ENCODE measurements at places on chromosomes 5 and 9.
A peak's percentile ranks its signal among the peaks of the same experiment; 100 is the strongest.

- DNase-seq = no peak
Measured at GRCh38 chr9:131045300-131046092, 36.5 kb downstream of the LAMC3 start.

DNA sequence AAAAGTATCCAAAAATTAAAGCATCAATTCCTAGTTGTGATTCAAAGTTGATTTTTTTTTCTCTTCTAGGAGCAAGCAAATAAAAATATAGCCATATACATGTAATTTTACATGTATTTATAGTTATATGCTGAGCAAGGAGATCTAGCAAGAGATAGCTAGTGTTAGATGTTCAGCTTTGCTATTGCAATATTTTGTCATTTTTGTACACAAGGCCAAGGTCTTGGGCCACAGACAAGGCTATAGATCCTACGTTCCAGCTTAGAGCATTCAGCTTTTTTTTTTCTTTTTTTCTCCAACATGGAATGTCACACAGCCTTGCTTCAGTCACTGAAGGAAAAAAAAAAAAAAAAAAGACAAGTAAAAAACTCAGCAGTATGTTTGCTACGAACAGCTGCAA, 36.8 kb downstream of the HMGCR start:
- DNase-seq = no peak

DNA sequence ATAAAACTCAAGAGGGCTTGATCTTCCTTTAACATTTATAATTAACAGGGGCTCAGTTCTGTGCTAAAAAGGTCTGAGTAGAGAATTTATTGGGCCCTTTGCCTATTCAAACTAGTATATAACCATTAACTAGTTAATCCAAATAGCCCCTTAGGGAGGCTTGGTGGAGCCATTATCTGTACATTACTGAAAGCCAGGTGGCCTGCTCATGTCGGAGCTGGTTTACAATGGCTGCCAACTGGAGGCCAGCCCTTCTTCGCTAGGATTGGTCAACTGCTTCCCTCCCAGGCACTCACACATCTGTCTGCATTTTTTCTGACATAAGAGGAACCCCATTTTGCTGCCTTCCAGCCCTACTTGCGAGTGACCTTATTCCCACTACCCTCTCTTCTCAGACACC, 30.4 kb upstream of the NDFIP1 start:
- DNase-seq = peak; percentile 84

DNA sequence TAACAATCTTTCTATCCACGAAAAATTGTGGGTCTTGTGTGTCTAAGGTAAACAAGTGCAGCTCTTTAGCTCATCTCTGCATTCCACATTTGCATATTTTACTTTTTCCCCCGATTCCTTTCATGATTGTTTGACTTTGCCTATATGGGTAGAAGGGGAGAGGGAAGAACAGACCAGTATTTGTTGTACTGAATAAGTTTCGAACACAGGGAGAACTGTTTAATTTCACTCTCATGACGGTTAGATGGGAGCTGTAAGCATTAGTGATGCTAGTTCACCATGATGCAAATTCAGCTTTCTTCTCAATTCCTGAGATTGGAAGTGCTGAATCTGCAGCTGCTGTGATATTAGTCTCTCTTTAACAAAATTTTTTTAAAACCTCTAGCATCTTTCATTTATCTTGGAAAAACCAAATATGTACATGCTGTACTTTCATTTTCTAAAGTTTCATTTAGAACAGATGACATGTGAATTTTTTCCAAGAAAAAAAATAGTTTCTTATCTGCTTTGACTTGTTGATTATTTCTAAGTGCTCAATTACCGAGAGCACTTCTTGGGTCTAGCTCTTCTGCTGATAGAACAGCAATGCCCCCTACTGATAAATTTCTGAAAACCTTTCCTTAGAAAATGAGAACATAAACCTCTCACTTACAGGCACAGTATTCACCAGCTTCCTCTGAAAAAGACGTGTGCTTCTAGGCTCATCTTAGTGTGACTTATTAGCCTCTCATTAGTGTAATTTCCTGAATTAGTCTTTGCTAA, 149.5 kb downstream of the BAAT start:
- DNase-seq = no peak

DNA sequence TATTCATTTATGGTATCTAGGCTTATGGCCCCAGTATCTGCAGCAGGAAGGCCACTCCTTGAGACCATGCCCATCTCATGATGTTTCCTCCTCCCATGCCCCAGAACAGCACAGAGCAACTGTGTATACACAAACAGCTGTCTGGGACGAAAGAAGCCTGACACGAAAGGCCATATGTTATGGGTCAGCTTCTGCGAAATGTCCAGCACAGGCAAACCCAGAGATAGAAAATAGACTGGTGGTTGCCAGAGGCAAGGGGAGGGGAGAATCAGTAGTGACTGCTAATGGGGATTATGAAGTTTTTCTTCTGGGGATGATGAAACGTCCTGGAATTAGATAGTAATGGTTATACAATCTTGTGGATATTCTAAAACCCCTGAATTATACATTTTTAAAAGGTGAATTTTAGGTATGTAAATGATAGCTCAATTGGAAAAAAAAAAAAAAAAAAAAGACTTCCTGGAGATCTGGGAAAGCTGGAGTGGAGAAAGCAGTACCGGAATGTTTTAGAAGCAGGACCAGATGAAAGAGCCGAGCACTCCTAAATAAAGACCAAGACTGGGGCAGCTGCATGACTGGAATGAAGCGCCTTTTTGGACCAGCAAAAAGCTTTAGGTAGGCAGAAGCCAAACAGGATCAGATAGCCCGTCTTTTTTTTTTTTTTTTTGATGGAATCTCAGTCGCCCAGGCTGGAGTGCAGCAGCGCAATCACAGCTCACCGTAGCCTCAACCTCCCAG, 29.2 kb downstream of the PCDHGC5 start:
- DNase-seq = no peak

DNA sequence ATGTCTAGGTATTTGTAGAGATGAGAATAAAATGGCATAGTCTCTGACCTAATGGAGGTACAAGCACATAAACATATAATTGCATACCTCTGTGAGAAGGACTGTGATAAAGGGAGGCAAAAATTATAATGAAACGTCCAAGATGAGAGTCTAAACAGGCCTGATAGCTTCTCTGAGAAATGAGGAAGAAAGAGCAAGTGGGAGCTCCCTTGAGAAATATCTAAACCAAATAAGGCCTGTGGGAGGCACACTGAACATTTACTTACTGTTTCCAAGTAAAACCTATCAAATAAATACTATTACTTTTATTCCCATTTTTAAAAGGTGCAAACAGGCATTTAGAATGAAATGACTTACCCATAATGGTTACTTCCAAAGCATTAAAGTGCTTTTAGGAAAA, 125.6 kb upstream of the PAPPA start:
- no peak for DNase-seq

- DNase-seq = no peak
Measured at GRCh38 chr9:89219637-89220036, 41.0 kb upstream of the SHC3 start.

GRCh38 chr9:120236596-120236995, 343.4 kb downstream of the CDK5RAP2 start:
- no peak for DNase-seq

DNA sequence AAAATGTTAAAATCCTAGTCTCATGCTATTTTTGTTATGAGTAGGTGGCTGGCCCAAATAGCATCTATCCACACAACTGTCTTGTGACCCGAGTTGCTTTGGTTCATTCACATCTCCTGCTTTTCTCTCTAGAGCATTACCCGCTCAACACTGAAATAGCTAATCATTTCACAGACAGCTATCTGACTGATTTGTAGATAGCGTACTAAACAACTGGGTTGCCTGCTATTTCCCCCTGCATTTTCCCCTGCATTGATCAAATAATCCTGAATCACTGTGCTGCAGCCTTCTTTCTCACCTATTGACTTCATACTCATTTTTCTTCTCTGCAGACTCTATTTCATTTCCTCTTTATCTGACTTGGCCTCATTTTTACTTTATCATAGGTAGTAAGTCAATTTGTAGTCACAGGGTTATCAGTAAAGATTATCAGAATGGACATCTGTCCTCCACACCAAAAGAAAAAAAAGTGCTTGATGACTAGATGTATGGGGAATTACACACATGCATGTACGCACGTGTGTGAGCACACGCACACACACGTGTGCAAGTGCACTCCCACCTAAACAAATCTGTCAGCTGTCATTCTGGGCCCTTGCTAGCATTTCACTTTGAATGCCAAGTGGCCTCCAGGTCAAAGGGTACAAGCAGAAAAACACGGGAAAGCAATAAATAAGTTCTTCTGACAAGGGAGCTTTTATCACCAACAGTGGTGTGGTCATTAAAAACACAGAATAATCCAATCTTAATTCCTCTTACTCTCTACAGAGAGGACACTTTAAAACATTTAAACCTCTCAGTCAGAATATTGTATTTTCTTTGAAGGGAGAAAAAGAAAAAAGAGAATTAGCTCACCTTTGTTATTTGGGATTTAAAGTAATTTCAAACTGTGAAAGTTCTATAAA, 501.6 kb downstream of the EFNA5 start:
- no peak for DNase-seq

GRCh38 chr5:135576075-135576599, 2.7 kb downstream of the CXCL14 start:
- no peak for DNase-seq

GRCh38 chr9:127154390-127155191, 32.2 kb upstream of the ANGPTL2 start:
- DNase-seq = peak; percentile 44

- DNase-seq = peak; percentile 73
Measured at GRCh38 chr5:50889790-50890189, 223.4 kb downstream of the PARP8 start.

GRCh38 chr9:81885602-81886001, 42.6 kb upstream of the SPATA31D4 start:
- DNase-seq = no peak

DNA sequence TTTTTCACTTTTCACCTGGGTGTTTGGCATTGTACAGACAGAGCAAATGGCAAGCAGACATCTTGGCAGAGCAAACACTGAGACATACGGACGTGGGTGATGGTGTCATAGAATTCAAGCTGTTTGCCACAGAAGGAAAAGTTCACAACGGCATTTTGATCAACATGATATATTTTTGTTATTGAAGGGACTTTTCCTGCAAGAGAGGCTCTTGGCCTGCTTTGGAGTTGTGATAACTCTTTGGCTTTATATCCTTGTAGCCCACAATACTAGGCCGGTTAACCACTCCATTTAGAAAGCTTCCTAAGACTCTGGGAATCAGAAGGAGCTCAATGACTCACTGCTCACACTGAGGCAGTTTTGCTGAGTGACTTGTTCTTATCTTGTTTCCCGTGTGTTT, 1038.3 kb downstream of the TLE1 start:
- DNase-seq = no peak

GRCh38 chr5:39517800-39518199, 93.0 kb upstream of the DAB2 start:
- DNase-seq = no peak

DNA sequence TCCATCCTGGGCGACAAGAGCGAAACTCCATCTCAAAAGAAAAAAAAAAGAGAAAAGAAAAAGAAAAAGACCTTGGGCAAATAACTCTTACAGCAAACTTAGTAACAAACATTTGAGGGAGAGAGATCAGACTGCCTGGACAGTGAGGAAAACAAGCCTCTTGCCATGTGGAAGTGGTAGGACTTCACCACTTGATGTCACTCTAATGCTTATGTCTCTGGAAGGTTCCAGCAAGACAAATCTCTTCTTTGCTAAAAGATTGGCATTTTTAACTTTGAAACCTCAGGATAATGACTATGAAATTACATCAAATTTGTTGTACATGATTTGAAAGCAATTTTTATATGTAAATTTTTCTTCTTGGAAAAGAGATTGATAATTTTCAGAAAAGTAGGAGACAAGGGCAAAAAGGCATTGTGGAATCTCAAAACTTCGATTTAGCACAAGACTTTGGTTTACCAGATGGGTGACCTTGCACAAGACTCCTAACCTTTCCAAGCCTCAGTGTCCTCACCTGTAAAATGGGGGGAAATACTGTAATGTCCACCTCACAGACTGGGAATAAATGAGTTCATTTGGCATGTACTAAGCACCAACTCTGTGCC, 5.4 kb downstream of the ACTL7B start:
- DNase-seq = peak; percentile 4

- DNase-seq = no peak
Measured at GRCh38 chr5:21007781-21008180, 1019.8 kb upstream of the CDH18 start.

- DNase-seq = peak; percentile 18
Measured at GRCh38 chr9:14526504-14526903, 166.7 kb downstream of the ZDHHC21 start.

DNA sequence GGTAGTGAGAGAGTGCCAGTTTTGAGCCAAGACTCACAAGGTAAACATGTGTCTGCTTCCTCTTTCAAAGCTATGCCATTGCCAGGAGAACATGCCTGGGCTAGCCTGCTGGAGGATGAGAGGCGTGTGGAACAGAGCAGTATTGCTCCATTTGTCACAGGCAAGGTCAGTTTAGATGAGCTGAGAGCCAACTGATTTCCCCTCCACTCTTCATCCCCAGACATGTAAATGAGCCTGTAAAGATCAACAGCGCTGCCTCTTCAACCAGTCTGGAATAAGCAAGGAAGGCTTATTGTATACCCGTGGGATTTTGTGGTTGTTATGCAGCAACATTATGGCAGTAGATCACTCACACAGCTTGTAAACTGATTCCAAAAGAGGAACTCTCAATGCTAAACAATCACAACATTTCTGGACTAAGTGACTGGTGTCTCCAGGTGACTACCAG, 8.2 kb upstream of the GDNF start:
- peak; percentile 97 for DNase-seq

DNA sequence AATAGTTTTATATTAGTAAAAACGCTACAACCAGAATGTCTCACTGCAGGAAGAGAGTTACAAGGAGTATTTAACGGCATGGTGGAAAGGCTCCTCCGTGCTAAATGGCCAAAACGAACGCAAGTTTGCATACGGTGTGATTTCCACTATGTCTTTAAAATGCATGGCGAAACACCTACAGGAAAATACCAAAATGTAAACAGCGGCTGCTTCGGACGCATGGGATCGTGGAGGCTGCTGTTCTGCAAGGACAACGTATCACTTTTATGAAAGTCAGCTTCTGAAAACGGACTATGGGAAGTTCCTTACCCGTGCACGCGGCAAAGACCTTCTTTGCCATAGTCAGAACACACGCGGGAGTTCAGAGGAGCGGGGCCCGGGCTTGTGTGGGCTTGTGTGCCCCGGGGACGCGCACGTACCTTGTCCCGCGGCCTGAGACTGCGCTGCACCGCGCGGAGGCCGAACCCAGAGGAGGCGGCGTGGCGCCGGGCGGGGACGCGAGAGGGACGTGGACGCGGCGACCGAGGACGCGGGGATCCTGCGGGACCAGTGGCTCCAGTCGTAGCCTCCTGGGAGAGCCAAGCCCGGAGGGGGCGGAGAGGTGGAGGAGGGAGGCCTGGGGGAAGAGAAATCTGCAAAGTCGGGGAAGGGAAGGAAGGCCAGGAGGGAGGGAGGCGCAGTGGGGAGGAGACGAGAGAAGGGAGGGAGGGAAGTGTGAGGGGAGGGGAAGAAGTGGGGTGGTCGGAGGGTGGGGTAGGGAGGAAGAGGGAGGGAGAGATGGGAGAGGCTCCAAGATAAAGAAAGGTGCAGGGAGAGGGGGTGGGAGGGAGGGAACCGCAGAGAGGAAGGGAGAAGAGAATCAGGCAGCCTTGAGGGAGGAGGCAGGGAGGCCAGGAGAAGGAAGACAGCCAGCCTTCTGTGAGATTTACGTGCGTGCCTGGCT, at the start of gene CMBL:
Gene CMBL (minus strand): TSS at position 697 of the 943 bp plus-strand sequence. CDS start 17,140 bp downstream, outside the sequence.
- peak; percentile 65 for DNase-seq

All from DMS79 treated with DMSO at 0.1 percent for 48 hours (cell line).